HuH-7 (cell line): ENCODE measurements at places on chromosomes 5 and 9.

DNA sequence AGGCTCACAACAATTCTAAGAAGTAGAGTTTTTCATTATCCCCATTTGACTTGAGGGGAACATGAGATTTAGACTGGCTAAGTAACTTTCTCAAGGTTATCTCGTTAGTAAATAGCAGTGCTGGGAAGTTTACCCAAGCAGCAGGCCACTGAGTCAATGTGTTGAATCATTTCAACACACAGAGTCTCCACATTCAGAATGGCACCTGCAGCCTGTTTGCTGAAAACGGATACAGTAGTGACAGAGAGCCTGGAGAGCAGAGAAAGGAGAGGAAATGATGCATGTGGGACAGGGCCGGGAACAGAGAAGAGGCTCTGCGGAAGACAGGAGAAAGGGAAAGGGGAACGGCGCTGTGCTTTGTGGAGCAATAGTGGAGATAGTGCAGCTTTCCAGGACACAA is 33.5 kb upstream of the ZSWIM6 start:
- no peak for DNase-seq

DNA sequence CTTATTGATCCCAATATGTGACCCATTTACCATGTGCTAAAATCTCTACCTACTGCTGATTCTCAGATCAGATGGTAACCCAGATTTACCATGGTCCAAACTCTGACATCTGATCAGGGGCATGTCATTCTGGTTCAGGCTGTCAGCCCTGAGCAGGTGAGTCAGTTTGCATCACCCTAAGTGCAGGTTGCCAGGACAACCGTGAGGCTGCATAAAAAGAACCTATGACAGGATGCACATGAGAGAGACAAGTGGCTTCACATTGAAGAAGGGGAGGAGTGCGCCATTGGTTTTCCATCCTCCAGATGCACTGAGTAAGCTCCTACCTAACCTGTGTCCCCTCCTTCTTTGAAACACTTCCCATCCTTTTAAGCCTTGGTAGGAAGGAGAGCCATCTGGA is 801 bp upstream of the PRSS3 start:
- DNase-seq = no peak

DNA sequence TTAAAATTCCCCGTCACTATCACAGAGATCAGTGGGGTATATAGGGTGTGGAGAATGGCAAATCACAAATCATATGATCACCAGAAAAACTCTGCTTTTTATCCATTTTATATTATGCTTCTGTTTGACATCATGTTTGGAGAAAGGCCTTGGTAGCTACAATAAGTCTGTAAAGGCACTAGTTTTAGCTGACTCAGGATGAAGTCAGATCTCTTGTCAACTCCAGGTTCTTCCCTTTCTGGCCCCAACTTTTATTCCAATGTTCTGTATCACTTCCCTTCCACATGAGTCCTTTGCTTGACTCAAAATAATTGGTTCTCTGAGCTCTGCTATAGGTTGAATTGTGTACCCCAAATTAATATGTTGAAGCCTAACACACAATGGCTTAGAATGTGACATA is 484.9 kb downstream of the PTPRD start:
- DNase-seq = no peak

DNA sequence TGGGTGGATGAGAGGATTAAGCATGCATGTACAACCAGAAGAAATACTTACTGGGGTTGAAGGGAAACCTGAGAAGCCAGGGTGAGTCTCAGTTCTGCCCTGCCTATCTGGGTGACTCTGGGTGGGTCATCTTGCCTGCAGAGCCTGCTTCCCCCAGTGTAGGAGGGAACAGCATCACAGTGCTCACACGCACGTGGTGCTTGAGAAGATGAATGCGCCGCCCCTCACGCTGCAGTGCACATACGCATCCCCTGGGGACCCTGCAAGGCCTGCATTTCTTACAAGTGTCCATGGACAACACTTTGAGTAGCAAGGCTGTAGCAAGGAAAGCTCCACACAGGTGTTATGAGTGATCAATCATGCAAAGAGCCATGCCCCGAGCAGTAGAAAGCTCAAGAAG is 18.7 kb upstream of the GABBR2 start:
- no peak for DNase-seq

GRCh38 chr5:119393746-119394145 is 37.9 kb downstream of the TNFAIP8 start:
- DNase-seq = no peak

- DNase-seq = no peak
Measured at GRCh38 chr9:127014216-127014909, 99.8 kb downstream of the RALGPS1 start.

DNA sequence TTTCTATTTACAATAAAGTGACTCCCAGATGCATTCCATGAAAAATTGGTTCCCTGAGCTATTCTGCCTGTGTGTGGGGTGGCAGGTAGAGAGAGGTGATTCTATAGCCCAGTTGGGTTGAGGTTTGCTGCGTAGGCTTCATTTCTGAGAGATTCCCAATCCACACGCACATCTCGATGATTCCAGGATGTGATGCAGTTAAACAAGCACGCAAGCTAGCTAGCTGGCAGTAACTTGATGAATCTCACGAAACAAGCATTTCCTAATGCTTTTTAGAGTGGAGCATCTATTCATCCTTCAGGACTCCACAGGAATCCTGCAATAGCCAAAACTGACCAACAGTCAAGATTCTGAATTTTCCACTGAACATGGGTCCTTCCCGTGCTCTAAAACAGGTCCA is 43.8 kb upstream of the CER1 start:
- DNase-seq = no peak

DNA sequence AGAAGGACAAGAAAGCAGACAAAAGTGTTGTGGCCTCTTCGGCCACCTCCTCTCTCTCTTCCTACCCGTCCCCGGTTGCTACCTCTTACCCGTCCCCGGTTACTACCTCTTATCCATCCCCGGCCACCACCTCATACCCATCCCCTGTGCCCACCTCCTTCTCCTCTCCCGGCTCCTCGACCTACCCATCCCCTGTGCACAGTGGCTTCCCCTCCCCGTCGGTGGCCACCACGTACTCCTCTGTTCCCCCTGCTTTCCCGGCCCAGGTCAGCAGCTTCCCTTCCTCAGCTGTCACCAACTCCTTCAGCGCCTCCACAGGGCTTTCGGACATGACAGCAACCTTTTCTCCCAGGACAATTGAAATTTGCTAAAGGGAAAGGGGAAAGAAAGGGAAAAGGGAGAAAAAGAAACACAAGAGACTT is 2.4 kb downstream of the EGR1 start:
- DNase-seq = no peak

DNA sequence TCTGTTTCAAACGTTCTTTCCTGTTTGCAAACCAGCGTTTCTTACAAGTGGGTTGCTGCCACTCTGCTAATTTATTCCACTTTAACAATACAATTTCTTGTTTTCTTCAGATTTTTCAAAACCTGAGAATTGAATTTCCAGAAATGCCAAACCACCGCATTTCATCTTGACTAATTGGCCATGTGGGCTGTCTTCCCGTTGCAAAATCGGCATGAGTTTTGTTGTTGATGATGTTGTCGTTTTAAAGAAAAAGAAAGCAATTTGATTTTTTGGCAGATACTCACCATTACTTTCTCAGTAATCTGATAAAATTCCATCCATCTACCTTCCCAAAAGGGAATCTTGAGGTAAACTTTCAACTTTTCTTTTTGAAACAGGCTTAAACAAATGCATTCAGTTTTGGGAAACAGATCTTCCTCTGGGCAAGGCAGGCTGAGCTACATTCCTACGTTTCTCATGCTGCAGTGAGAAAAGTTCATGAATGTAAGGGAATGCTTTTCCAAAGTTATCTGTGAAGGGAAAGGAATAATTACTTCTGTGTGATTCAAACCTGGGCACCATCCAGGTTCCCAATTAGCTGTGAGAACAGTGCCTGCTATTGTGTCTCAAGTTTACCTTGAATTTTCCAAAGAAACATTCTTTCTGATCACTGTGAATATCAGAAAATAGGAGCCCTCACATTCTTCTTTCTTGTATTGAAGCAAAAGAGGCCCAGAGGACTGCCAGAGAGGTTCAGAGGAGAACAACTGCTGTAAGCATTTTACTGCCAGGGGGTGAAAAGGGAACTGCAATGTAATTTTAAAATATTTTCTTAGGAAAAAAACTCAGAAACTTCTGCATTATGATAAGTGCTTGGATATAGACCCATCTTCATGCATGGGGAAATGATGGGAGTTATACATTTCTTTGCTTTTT is 100.7 kb upstream of the TUT7 start:
- DNase-seq = no peak

DNA sequence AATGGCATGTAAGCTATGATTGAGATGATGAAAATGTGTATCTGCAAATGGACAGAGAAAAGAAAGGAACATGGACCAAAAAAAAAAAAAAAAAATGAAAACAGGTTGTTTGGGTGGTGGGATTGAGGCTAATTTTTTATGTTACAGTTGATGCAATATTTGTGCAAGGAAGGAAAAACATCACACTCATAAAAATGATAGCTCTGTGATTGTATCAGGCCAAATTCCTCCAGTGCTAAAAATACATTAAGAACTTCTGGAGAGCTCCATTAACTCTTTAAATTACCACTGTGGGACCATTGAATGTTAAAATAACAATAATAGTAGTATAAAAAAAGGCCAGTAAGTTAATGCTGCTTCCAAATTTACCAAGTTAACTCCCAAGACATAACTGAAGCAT is 79.5 kb upstream of the MSX2 start:
- DNase-seq = no peak

GRCh38 chr9:97940233-97940632 is 2.3 kb upstream of the HEMGN start:
- no peak for DNase-seq

- DNase-seq = no peak
Measured at GRCh38 chr5:124906339-124907097, 160.1 kb upstream of the ZNF608 start.

DNA sequence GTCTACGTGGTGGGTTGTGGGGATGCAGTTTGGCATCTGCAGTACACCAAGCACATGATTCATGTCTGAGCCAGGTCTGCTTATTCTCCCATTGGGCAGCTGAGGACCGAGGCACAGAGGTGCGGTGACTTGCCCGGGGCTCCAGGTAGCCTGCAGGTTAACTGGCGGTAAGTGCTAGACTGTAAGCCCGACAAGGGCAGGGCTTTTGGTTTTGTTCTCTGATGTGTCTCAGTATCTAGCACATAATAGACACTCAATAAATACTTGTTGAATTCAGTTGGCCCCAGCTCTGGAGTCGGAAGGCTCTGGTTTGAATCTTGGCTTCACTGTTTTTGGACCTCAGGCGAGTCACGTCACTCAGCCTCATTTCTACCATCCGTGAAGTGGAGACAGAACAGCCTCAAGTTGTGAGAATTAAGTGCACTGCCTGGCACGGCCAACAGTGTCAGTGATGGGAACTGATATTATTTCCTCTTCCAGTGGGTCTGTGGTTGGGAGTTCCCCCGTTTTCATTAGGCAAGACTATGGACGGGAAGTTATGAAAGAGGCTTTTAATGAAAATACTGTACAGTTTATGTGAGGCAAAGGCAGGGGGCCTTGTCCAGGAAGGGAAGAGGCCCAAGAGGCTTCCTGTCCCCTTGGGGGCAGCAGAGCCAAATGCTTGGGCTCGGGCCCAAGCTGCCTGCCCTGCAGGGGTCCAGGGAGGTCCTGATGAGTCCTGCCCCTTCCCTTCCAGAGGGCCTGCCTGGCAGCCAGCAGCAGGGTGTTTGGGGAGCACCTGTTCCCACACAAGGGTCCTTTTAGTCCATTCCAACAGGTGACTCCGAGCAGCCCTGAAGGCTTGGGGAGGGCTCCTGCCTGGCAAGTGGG is 3.3 kb downstream of the PRELID1 start:
- DNase-seq = no peak

DNA sequence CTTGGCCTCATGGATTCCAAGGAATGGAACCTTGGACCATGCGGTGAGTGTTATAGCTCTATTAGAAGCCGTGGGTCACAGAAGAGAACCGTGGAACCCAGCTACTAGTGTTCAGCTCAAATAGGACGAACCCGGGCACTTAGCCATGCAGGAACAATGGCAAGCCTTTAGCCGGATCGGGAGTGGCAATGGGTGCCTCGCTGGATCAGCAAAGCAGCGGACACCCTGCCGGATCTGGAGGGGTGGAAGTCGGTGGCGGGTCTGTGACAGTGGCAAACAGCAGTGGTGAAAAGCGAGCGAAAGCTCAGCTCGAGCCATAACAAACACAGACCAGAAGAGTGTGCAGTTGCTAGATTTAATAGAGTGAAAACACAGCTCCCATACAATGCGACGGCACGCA is 2.4 kb upstream of the CDO1 start:
- DNase-seq = no peak

GRCh38 chr5:95759634-95760033 is 28.5 kb downstream of the RHOBTB3 start:
- DNase-seq = peak; percentile 51

DNA sequence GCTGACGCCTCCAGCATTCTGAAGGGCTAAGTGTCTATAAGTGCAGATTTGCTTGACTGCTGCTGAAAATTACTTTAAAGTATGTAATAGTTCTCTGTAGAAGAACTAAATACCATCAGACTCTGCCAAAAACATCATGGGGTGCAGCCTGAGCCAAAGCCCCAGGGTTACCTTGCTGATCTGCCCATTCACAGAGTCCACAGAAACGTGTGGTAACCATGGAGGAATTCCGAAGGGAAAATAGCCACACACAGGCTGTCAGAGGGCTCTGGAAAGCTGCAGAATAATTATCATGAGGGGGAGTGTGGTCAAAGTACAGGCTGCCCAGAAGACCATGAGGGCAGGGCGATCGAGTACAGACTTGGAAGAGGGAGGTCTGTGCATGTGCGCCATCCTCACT is 36.4 kb downstream of the RETREG1 start:
- DNase-seq = no peak

DNA sequence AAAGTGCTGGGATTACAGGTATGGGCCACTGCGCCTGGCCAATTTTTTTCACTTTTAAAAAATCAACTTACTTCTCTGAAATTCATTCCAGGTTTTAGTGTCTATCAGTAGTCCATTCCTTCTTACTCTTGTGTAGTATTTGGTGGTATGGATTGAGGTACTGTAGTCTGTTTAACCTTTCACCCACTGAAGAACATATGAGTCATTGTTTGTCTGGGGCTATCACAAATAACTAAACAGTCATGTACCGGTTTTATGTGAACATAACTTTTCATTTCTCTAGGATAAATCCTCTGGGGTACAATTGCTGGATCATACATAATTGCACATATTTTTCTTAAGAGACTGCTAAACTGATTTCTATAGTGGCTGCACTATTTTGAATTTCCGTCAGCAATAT is 1188.0 kb upstream of the CDH9 start:
- no peak for DNase-seq

GRCh38 chr5:101717721-101718120 is 578.4 kb downstream of the SLCO4C1 start:
- no peak for DNase-seq
